ENCODE measurements at places on chromosomes 11 and 22.
A peak's percentile ranks its signal among the peaks of the same experiment; 100 is the strongest.

DNA sequence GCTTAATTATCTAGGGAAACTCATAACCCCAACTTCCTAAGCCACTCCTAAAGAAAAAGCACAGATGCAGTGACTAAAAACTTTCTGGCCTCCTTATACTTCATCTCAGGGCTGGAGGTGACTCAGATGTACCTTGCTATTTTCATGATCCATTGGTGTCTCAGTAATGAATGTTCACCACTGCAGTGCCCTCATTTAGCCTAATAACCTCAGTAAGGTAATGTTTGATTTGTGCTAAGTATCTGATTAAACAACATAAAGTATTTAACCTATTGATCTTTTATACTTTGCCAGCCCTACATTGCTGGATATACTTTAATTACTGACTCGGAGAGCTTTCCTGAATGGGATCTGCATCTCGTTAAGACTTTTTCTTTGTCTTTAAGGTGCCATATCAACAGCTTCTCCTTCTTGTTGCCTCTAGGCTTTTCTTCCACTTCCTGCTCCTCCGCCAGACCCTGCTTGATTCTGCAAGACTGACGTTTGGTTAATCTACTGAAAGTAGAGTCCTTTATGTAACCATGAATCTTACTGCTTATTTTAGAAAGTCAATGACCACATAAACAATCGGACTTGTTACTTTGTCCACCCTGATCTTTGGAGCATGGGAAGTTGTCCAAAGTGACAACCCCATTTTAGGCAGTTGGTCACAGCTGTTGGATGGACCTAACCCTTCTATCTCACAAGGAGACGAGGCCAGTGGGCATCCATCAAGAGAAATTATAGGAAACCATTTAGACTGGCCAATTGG lies 303.0 kb downstream of the ST3GAL4 start:
- no peak for DNase-seq

DNA sequence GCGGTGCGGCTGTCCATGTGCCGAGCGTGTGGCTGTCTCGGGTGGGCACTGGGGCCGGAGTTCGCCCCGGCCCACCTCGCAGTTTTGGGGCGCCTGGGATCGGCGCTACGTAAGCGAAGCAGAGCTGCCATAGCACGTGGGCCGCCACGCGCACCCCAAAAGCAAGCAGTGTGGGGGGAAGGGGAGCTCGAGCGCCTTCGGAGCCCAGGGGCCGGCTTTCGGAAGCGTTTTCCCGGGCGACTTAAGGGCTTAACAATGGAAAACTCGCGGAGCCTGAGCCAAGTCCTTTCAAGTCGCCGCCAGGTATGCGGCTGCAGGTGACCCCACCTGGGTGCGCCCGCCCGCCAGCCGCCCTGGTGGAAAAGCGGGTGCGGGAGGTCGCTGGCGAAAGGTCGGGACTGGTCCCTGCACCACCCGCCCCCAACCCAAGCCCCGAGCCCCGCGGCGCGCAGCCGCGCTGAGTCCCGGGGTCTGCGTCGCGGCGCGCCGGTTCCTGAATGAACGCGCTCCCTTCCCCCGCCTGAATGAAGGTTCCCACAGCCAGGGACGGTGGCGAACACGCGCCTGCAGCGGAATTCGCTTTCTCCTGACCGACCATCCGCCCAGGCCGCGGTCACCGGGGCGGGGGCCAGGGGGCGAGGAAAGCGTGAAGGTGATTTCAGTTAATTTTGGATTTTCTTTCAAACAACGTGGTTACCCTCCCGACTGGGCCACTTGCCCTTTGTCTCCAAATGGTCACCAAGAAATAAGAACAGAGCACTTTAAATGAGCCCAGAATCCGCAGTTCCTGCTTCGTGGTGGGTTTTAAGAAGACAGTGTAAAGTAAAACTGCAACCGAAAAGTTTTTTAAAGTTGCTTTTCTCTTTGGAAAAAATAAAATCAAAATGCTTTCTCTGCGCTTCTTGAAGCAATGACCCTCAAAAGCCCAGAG lies 2.8 kb upstream of the CCND1 start:
- DNase-seq = peak; percentile 48

DNA sequence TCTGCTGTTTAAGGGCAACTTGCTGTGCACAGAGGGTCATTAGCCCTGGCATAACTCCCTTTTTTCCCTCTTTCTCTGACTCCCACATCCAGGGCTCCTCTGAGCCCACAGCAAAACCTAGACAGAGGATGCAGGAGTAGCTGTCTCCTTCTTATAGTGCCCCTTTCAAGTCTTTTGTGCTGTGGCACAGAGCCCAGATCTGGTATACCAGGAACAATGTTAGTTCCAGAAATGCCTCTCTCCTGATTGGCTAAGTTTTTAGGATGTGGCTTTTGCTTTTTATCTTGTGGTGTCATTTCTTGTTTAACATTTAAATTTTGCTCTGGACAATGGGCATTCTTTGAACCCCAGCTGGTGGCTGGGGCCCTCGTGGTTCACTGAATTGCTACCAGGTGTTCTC lies 25.6 kb upstream of the RRM1 start:
- DNase-seq = no peak

- DNase-seq = no peak
Observed at GRCh38 chr11:65817312-65817834, 16.4 kb upstream of the SNX32 start.

DNA sequence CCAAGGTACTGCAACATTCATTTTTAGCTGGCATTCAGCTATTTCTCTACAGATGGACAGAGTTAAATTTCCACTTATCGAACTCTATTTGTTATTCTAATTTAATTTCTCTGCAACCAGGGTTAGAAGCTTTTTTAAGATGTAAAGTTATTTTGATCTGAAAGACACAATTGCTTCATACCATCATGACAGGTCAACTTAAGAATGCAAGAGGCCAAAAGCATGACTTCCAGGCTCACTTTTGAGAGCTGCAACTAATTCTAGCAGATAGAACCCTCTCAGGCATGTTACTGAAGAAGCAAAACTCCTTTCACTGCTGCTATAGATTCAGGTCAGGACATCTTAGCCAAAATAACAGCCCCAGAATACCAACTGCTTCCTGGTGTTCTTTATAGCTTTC lies 86.5 kb upstream of the GALNT18 start:
- no peak for DNase-seq

DNA sequence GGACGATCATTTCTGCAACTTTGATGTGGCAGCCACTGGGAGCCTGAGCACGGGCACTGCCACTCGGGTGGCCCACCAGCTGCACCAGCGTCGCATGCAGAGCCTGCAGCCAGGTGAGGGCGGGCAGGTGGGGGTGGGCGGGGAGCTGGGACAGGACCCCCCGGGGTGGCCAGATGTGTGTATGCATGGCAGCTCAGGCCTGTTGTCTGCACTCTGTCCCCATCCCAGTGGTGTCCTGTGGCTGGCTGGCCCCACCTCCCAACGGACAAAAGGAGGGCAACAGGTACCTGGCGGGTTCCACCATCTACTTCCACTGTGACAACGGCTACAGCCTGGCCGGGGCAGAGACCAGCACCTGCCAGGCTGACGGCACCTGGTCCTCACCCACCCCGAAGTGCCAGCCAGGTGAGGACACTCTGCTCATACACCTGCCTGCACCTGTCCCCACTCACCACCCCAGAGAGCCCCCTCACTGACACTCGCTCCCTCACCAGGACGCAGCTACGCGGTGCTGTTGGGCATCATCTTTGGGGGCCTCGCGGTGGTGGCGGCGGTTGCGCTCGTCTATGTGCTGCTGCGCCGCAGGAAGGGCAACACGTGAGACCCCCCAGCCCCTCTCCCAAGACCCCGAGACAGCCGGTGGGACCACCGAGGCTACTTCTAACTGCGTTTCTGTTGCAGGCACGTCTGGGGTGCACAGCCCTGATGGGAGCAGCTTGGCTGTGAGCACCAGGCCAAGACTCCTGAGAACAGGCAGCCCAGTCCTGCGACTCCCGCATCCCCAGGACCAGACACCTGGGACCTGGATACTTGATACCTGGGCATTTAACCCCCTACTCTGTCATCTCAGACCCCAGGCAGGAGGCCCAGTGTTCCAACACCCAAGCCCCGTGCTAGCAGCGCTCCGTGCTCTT lies 6.7 kb downstream of the SUSD2 start:
- DNase-seq = no peak

GRCh38 chr22:16824716-16825687 lies at the start of gene XKR3:
Gene XKR3 (minus strand): TSS chr22:16825411. CDS start chr22:16808073, 17,338 bp downstream.
- DNase-seq = no peak

- peak; percentile 89 for DNase-seq
Observed at GRCh38 chr11:69166218-69167115, 10.7 kb downstream of the SMIM38 start.

GRCh38 chr22:50530877-50531545 lies 1.2 kb upstream of the TYMP start:
- peak; percentile 91 for DNase-seq

- no peak for DNase-seq
Observed at GRCh38 chr22:25098445-25099081, 101.1 kb upstream of the CRYBB3 start.

DNA sequence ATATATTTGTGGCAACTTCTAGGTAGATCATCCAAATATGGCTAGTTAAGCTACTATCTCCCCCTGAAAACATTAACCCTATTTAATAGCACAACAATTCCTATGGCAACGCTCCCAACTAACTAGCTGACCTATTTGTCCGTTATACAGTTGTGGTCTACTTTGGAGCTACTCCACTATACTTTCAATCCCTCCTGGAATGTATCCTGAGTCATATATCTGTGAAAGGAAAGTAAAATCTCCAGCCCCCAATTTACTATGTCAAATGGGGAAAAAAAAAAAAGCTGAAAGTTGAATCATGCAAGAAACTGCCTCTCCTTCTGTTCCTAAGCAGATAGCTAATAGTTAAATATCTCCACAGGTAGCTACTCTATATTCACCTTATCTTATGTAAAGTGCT lies 128.5 kb downstream of the CD44 start:
- DNase-seq = no peak

DNA sequence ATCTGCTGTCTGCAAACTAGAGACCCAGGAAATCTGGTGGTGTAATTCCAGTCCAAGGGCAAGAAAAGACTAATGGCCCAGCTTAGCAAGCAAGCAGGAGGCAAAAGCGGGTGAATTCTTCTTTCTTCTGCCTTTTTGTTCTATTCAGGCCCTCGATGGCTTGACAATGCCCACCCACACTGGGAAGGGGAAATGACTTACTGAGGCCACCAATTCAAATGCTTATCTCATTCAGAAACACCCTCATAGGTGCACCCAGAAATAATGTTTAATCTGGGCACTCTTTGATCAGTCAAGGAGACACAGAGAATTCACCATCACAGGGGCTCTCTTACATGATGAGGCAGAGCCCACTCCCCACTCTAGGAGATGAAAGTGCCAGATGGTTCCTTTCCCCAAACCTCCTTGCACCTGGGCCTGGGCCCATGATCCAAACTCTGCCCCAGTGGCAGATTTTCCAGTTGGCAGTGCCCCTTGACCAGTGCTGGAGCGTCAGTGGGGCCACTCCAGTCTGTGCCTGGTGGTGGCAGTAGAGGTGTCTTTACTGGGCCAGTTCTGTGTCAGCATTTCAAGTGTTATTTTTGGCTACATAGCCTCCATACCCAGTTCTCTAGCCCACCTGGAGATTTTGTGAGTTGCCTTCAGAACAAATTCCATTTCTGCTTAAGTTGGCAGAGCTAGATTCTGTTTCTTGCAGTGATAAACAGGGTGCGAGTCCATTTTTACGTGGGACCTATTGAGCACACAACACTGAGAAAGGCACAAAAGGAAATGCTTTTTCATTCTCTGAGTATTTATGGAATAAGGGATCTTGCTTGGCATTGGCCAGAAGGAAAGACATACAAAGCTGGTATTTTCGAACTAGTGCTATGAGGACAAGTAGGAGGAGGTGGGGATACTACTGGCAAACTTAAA lies 7.5 kb downstream of the ELMOD1 start:
- peak; percentile 22 for DNase-seq

DNA sequence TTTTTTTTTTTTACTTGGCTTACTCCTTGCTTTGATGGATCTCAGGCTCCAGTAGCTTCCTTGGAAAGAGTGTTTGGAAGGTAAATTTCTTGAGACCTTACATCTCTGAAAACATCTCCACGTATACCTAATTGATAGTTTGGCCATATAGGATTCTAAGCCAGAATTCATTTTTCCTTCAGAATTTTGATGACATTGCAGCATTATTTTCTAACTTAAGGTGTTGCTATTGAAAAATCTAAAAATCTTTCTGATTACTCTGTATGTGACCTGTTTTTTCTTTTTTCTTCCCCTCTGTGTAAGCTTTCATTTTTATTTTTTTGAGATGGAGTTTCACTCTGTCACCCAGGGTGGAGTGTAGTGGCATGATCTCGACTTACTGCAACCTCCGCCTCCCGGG lies 23.1 kb upstream of the SPTBN2 start:
- no peak for DNase-seq

- DNase-seq = no peak
Observed at GRCh38 chr22:19079691-19080090, 42.5 kb downstream of the DGCR2 start.

DNA sequence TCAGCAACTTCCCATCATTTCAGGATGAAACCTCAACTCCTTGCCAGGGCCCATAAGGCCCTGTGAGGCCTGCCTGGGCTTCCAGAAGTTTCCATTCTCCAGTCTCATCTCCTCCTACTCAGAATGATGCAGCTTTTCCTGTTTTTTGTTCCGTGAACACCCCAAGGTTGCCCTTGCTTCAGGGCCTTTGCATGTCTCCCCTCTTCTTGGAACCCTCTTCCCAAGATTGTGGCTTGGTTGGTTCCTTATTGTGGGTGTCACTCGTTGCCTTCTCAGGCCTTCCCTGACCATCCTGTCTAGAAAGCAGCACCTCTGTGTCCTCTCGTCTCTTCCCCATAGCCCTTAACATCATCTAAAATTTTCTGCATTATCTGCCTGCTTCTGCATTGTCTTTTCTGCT lies 23.2 kb upstream of the YWHAH start:
- no peak for DNase-seq

DNA sequence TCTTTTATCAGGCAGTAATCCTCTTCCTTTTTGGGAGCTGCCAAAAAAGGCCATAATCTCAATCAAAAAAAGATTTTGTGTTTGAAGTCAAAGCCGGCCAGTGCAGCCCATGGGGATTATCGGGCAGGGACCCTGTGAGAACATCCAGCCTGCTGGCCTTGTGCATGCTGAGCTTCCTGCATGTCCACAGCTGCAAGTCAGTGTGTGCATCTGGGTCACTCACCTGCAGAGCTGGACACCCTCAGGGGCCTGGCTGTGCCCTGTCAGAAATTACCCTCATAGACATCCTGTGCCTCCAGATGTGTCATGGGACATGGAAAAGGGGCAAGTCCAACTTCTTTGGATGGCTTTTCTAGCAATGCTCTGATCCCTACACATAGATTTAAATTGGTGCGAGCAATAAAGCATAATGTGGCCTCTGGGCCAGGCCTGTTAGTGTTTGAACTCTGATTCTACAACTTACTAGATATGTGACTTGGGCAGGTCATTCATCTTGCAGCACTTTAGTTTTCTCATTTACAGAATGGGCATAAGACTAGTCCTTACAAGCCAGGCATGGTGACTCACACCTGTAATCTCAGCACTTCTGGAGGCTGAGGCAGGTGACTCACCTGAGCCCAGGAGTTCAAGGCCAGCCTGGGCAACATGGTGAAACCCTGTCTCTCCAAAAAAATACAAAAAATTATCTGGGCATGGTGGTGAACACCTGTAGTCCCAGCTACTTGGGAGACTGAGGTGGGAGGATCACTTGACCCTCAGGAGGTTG lies 81.6 kb upstream of the LARGE1 start:
- no peak for DNase-seq

- DNase-seq = peak; percentile 81
Observed at GRCh38 chr11:101686514-101686913, 102.7 kb upstream of the TRPC6 start.

All from A549 (cell line).